ENCODE measurements at places on chromosomes 2 and 18. TPM values are rescaled to one million over a fixed set of nuclear protein-coding genes. Genes with fewer than 3 reads are reported as not detected.

Gene SERTAD2
- 9.5 TPM for total RNA-seq

Gene ALLC
- not detected for total RNA-seq

Gene MCEE
- 9.7 TPM for total RNA-seq

Gene SCLY
- total RNA-seq: 26.3 TPM

Gene ARL4C
- 6.1 TPM for total RNA-seq

Gene MXD1
- total RNA-seq: 4.9 TPM

Gene CAB39
- 97.2 TPM for total RNA-seq

All from dermis blood vessel endothelial cell (primary cell).